Activated CD8-positive, alpha-beta memory T cell treated with anti-CD3 and anti-CD28 coated beads for 1 hour (primary cell): ENCODE measurements at places on chromosomes 12 and 14.

GRCh38 chr12:15769586-15769985, 19.6 kb downstream of the EPS8 start:
- DNase-seq, result no peak

DNA sequence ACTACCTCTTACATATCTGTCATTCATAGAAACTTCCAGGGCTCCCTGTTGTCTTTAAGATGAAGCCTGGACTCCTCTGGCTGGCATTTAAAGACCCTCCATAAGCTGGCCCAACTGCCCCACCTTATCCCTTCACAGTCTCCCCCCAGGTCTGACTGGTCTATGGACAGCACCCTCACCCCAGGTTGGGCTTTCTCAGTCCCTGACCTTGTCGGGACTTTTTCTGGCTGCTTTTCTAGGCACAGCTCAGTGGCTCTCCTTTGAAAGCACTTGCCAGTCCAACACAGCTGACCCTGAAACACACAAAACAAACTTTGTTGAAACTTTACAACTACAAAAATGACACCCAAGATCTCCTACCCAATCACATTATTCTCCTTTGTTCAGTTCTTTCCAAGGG, 13.9 kb upstream of the MYH7 start:
- DNase-seq, result no peak

GRCh38 chr12:89476904-89477595, 47.5 kb downstream of the GALNT4 start:
- DNase-seq, result no peak

GRCh38 chr12:67394550-67394949, 125.4 kb downstream of the CAND1 start:
- DNase-seq, result no peak

DNA sequence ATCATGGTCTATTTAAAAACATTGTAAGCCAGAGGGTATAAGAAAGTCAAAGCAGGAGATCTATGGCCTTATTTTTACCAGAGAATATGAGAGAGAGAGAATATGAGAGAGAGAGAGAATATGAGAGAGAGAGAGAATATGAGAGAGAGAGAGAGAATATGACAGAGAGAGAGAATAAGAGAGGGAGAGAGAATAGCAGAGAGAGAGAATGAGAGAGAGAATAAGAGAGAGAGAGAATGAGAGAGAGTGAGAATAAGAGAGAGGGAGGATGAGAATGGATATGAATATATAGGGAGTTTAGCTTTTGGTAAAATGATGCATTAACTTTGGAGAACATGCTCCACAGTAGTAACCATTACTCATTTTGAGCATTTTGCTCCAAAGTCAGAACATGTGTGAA, 48.0 kb upstream of the ALG10B start:
- no peak for DNase-seq

- no peak for DNase-seq
These were observed 60.7 kb upstream of the STK38L start for GRCh38 chr12:27183342-27183741.
